Right renal pelvis (tissue), 4 donors: ENCODE measurements at places on chromosomes 13 and 19.

DNA sequence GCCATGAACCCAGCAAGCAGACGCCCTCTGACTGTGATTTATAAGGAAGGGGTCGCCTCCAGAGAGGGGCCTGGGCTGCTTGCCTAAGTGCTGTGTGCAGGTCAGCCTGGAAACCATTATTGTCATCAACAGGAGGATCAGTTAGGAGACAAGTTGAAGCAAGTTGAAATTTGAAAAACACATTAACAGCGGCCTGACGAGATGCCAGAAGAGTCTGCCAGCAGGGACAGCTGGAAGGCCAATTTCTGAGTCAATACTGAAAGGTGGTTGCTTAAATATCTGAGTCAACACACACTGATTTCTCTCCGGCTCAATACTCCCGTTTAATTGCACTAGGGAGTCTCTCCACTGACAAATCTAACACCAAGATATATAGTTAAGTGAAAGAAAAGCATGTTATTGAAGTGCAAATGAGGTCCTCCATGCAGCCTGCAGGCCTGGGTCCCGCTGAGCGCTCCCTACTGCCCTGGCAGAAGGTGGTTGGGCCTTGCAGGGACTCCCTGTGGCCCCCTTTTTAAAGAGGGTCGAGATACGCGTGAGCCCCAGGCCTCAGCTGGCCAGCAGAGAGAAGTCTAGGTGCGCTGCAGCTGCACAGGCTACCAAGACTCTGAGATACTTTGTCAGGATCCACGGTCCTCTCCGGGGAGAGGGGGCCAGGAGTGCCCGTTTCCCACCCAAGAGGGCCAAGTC is 91.1 kb downstream of the RNASEH2B start:
- DNase-seq: no peak

- no peak for DNase-seq
Observed at GRCh38 chr13:113643593-113643992, 14.4 kb downstream of the ATP4B start.

DNA sequence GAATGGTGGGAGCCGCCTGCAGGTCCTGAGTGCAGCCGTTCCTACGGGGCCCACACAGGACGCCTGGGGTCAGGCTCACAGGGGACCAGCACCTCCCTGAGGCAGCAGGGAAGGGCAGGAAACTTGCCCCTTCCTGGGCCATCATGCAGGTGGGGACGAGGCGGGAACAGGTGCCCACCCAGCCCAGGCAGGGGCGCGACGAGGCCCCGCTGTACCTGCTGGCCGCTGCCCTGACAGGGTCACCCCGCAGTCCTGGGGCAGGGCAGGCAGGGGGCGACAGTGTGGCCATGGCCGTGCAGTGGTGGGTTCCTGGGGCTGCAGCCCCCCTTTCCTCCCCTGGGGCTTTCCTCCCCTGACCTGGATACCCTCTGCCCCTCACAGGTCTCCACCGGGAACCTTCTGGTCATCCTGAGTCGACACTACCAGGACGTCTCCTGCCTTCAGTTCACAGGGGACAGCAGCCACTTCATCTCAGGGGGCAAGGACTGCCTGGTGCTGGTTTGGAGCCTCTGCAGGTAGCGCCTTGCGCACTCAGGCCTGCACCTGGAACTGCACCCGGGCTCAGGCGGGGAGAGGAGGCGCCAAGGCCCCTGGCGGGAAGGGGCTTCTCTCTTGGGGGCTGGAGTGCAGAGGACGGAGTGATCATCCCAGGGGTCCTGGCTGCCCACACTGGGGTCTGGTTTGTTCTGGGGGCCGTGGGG is 5.4 kb downstream of the WDR18 start:
- DNase-seq: no peak

DNA sequence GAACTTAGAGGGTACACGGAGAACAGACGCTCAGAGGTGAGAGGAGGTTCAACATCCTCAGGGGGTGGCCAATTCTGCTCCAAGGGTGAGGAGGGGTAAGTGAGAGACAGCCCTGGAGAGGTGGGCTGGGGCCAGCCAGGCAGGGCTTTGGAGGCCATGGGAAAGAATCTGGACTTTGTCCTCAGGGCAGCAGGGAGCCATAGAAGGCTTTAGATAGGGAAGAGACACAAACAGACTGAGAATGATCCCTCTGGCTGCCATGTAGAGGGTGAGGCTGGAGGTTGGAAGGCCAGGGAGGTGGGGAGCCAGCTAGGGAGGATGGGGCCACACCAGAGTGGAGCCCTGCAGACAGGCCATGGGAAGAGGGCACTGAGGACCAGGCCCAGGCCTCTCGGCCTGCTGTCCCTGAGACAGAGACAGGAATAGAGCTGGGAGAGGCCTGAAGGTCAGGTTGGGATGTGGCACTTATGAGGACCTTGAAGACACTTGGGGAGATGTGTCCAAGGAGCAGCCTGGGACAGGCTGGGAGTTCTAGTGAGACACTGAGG is 29.2 kb upstream of the CCNP start:
- no peak for DNase-seq

DNA sequence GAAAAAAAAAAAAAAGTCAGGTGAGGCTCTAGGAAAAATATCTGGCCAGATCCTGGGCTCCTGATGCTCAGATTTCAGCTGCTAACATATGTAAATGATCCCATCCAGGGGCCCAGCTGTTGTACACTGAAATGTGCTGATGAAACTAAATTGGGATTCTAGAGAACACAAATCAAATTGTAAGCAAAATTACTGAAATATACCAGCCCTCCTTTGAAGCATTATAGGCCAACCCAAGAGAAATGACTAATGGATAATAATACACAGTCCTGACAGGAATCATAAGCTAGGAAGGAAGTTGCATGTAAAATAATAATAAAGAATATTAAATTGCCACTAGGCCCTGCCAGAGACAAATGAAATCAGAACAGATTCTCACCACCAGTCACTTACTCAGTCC is 17.8 kb downstream of the KCTD12 start:
- no peak for DNase-seq

DNA sequence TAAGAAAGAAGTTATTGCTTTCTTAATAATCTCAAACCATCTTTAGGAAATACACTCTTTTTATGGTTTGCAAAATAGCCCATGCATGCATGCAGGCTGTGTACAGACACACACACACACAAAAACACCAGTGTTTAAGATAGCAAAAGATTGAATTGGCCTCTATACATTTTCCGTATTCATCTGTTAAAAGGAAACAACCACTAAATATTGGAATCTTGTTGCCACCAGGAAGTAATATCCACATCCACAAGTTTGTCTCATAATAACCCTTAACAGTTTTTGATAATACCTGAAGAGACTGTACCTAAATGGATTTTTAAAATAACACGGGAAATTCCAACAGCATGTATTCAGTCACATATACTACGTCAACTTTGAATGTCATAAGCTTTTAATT is 7.3 kb upstream of the MAB21L1 start:
- no peak for DNase-seq

DNA sequence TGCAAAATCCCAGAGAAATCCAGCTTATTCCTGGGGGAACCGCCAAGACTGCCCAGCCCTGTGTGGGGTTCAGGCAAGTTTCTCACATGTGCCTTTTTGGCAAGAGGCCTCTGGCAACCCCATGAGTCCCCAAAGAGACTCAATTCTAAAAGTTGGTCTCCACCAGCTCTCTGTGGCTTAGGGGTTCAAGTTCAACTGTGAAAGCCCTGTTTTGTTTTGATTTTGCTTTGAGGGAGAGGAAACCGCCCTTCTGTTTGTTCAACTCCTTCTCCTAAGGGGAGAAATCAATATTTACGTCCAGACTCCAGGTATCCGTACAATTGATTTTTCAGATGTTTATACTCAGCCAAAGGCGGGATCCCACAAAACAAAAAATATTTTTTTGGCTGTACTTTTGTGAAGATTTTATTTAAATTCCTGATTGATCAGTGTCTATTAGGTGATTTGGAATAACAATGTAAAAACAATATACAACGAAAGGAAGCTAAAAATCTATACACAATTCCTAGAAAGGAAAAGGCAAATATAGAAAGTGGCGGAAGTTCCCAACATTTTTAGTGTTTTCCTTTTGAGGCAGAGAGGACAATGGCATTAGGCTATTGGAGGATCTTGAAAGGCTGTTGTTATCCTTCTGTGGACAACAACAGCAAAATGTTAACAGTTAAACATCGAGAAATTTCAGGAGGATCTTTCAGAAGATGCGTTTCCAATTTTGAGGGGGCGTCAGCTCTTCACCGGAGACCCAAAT is 583 bp upstream of the LDLR start:
- no peak for DNase-seq

GRCh38 chr13:111042661-111043226 is 72.4 kb upstream of the ARHGEF7 start:
- DNase-seq: no peak

DNA sequence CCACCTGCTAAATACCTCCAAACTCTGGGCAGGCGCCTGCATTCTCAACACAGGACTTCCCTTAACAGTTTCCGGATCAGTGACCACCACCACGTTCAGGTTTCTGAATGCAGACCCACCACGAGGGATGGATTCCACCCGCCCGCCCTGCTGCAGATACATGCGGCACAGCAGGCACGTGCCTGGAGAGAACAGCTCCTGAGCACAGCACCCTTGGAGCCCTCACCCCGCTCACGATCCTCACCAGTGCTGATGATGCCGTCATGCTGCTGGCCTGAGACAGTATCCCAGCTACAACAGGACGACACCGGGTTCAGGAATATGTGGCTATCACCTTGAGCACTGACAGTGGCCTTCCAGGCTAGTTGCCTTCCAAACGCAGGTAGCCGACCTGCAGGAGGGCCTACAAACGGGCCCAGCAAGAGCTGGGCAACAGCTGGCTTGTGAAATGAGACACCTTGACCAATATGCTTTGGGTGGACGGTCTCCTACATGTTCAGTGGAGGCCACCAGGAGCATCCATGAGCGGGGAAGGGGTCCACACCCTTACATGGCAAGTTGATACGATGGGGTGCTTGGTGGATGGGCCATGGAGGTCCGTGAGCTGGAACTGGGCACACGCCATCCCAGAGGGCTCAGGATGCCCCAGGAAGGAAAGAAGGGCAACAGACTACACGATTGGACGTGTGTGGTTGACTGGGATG is 9.9 kb upstream of the QTRT1 start:
- DNase-seq: no peak

DNA sequence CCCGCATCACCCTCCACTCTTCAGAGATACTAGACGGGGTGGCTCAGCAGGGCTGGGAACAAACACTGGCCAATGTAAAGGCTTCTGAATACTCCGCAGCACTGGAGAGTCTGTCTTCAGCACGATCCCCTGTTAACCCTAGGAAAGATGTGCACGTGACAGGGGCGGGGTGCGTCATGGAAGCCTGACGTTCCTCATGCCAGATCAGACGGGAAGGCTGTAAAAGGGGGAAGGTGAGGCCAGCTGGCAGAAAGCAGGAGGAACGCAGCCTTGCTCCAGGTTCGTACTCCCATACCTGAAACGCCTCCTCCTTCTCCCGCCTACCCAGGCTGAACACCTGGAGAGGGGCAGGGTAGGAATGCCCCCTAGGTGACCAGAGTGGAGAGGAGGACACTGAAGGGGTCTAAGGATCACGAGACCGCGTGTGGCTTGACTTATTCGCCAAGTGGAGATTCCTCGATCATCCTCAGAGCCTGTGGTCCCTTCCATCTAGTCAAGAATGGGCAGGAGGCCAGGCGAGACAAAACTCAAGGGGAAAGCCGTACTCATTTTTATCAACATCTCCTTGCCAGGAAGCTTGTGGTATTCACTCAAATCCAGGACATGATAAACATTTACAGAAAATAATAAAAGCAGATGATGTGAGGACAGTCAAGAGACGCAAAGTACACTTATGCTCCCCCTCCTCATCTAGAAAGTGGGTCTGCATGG is 18.2 kb upstream of the FFAR2 start:
- DNase-seq: no peak

DNA sequence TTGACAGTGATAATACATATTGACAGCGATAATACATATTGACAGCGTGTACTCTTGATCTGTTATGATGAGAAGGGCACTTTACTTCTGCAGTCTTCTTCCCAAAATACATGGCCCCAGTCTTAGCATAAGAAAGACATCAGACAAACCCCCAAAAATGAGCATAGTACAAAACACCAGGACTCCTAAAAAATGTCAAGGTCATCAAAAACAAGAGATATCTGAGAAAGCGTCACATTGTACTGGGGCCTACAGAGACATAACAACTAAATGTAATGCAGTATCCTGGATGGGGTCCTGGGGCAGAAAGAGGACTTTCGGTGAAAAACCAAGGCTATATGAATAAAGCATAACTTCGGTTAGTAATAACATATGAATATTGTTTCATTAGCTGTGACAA is 731.5 kb upstream of the SGCG start:
- DNase-seq: no peak

- DNase-seq: no peak
Observed at GRCh38 chr13:25679159-25679558, 307.4 kb downstream of the ATP8A2 start.
